ENCODE measurements at places on chromosomes 6 and 20.

GRCh38 chr6:75926293-75927168, 145.9 kb downstream of the IMPG1 start:
- DNase-seq = no peak

GRCh38 chr6:3439961-3440360, 16.9 kb downstream of the SLC22A23 start:
- DNase-seq = no peak

GRCh38 chr6:133394630-133395029, 153.5 kb downstream of the EYA4 start:
- no peak for DNase-seq

DNA sequence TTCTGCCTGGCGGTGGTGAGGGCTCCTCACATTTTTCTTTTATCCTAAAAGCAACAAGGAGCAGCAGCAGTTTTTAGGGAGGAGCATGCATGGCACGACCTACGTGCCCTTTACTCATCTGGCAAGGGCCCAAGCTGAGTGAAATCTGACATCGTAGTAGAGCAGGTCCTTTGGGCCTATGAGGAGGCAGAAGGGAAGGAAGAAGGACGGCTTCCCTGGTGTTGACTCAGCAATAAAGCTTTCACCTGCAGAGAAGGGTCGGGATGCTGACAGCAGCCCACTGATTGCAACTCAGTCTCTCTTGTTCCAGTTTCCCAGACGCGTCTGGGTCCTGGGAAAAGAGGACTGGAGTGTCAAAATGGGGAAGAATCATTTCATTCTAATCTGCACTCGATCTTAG, 409.1 kb upstream of the AGPAT4 start:
- no peak for DNase-seq

DNA sequence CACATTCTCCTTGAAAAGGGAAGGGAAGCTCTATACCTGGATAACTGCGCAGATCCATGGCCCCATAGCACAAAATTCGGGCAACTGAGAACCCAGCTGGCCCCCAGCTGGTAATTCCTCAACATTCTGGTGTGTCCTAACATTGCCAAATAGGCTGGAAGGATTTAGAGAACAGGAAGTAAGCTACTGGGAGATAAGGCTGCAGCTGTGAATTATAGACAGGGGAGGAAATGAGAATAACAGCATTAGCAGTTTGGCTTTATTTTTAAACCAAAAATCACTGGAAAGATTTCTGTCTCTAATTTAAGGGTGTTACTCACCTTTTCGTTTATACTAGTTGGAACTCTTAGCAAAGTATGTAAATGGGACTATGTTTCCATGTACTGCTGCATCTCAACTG, 97.2 kb downstream of the TULP4 start:
- no peak for DNase-seq

DNA sequence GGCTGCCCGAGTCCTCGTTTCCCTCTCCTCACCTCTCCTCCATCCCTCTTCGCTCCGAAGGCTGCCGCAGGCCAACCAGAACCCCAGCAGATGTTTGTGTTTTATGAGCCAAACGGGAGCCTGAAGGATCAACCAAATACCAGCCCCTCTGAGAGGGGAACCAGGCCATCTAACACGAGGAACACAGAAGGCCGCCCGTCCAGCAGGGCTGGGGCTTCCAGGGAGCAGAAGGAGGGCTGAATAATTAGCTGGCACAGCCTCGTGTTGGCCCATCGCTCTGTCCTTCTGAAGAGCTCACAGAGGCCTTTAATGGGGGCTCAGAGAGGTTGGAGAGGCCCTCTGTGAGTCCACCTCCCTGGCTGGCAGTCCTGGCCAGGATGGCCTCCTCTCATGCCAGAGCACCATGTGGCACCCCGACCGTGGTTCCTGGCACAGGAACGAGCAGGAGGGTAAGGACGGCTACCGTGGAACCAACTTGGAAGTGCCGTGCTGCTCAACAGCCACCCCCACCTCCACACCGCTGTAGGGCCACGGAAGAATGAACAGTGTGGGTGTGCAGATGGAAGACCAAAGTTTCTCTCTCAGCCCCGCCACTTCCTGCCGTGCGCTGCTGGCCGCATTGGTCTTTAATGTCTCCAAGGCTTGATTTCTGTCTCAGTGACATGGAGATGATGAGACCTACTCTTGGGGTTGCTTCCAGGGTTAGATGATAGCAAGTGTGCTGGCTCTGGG, 155.2 kb downstream of the SCML4 start:
- DNase-seq = no peak

GRCh38 chr6:33057222-33058150, 16.0 kb downstream of the HLA-DPA1 start:
- no peak for DNase-seq

GRCh38 chr6:125354649-125355048, 52.9 kb upstream of the HDDC2 start:
- no peak for DNase-seq

DNA sequence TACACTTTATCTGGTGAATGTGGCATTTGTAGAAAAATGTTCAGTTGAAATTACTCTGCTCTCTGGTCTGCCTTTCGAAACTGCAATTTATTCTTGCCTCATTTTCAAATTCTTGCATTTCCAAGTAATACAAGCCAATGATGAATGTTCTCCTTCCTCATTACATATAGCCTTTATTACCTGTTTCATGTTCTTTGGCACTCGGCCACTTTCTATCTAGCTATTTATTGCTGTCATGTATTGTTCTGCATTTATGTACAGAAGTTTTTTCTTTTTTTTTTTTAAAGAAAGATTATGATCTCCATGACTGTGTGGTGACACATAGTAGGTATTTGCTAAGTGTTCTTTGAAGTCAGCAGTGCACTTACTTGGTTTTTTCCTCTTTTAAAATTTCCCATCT, 261.4 kb downstream of the ZFAND3 start:
- no peak for DNase-seq

GRCh38 chr20:62792182-62792939, 3.9 kb upstream of the MRGBP start:
- DNase-seq = no peak

DNA sequence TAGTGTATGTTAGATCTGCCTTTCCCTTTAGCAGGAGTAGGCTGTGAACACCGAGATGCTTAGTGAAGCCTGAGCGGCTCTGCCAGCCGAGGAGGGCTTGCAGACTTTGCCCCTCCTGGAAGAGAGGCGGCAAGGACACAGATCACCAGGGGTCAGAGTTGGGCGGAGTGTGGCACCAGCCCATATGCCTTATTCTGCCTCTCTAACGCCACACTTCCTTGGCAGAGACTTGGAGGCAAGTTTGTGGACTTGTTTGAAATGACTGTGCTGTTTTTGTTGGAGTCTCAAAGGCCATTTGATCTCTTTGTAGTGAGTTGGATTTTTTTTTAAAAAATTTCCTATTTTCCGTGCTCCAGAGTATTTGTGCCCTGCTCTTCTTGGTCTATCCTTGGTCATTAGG, 44.5 kb upstream of the CLDN20 start:
- DNase-seq = no peak

DNA sequence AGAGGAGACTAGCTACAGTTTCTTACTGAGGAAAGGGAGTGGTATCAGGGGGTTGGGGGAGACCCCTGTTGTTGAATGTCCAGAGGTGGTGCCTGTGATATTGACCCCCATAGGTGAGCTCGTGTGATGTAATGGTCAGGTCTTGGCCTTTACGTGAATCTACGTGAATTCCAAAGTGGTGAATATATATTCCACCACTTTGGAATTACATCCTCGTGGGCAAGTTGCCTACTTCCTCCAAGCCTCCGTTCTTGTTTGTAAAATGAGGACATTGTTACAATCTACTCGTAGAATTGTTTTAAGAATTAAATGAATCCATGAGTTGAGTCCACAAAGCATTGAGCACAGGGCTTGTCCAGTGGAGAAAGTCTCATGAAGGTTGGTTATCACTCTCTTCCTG, 47.3 kb downstream of the TSHZ2 start:
- DNase-seq = no peak

DNA sequence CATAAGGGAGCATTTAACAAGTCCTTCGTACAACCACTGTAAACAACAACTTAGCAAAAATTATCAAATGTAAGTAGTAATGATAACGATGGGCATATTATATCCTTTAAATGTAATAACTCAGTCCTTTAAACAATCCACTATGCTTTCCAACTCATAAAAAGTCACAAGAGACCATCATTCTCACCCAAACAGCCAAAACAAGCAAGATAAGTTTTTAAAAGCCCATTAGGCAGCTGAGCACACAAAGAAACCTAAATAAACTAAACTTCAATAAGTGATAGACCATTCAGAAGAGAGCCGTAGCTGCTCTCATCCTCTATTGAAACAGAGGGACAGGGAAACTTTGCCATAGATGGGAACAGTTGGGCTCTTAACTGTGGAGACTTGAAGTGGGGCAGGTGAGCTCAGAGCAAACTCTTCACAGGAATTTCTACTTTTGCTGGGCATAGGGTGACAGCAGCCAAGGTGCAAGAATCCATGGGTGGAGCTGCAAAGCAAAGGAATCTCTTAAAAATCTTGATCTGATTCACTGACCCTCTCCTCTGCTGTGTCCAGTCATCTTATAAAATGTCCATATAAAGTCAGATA, 22.5 kb downstream of the RAB22A start:
- no peak for DNase-seq

DNA sequence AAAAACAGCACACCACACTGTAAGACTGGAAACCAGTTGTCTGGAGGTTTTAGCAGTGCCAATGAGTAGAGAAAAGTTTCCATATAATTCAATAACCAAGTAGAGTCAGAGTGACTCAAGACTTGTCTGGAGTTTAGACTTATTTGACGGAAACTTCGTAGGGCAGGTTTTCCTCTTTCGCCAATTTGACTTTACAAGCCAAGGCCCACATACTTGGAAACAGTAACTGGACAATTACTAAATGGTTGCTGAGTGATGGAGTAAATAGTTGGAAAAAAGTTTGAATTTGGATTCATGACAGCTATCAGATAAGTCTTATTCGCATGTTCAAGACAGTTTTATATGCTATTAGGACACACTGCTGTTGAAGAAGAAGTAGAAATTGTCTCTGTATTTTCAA, 48.1 kb upstream of the CTAGE9 start:
- no peak for DNase-seq

DNA sequence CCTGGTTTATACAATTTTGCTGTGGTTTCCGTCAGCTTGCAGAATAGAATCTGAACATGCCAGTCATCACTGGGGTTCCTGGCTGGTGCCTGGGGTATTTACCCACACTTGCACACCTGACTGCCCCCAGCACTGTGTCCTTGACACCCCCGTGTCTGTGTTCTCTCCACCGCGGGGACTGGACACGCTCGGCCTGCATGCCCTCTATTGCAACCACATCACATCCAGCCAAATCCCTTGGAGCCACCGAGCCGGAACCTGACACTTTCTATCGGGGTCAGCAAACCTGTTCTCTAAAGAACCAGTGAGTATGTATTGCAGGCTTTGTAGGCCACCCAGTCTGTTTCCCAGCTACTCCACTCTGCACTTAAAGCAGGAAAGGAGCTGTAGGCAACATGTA, 527.5 kb downstream of the PRKN start:
- no peak for DNase-seq

- DNase-seq = no peak
Measured at GRCh38 chr6:44058617-44059358, 68.5 kb downstream of the MRPL14 start.

GRCh38 chr6:90545448-90545847, 41.4 kb downstream of the MAP3K7 start:
- DNase-seq = no peak

DNA sequence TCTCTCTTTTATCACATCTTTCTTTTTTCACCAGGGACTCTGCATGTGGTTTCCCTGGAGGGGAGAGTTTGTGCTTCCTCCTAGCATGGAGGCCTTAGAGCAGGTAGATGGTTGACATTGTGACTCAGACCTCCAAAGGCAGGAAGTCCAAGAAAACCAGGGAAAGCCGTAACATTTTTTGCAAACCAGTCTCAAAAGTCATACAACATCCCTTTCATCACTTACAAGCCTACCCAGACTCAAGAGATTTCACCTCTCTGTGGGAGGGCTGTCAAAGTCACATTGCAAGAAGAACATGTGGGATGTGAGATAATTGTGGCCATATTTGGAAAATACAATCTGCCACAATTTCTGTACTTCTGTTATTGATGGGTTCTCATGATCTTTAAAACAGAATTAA, 46.2 kb downstream of the SNRNP48 start:
- DNase-seq = no peak

DNA sequence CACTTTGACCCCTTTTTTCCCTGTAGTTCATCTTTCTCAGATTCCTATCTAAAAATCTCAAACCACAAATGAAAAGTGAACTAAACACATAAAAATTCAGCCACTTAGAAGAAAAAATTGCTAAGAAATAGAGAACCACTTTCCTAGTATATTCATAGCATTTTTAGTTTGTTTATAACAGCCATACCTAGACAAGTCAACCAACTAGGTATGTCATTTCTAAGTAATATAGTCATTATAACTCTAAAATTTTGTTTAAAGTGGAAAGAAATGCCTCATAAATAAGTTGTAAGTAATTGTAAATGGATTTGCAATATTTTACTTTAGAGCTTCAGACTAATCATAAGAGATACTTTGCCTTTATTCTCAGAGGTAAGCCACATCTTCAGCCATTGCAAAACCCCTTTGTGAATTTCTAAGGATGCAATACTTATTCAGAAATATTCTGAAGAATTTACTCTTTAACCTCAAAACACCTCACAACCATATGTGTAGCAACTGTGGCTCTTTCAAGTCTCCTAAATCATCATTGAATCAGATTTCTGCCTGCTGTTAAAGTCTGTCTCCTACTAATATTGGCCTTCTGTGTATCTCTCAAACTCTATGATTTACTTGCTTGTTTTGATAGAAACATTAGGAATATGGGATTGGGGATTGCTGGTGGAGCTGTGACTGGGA, 6.9 kb upstream of the SUMO4 start:
- DNase-seq = no peak

DNA sequence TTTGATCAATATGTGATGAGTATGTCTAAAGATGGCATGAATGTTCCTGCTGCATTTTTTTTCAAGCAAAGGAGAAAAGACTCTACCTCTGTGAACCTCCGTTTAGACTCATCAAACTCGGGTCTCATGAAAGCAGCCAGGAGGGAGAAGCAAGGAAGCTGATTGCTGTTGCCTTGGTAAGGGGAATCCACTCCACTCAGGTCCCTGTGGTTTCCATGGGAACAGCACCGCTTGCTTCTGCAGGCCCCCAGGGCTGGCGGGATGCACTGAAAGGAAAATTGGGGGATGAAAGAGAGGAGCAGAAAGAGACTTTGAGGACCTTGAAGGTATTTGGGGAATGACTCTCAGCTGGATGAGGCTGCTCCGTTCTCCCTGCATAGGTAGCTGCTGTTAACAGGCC, 249.6 kb upstream of the RIN2 start:
- DNase-seq = no peak

- DNase-seq = no peak
Measured at GRCh38 chr6:141653590-141653989, 479.1 kb upstream of the GJE1 start.

GRCh38 chr6:118285791-118286190, 262.3 kb upstream of the PLN start:
- DNase-seq = no peak
